Activated CD4-positive, alpha-beta T cell treated with anti-CD3 and anti-CD28 coated beads, Interleukin-2, amount 10 ng/mL, durations not matched to agents 24 days and 14 days (primary cell): ENCODE measurements at places on chromosomes 11 and 22. TPM values are rescaled to one million over a fixed set of nuclear protein-coding genes. Genes with fewer than 3 reads are reported as not detected.
A peak's percentile ranks its signal among the peaks of the same experiment; 100 is the strongest.

- DNase-seq = no peak
Observed at GRCh38 chr11:62491571-62492329, 54.9 kb downstream of the AHNAK start.

DNA sequence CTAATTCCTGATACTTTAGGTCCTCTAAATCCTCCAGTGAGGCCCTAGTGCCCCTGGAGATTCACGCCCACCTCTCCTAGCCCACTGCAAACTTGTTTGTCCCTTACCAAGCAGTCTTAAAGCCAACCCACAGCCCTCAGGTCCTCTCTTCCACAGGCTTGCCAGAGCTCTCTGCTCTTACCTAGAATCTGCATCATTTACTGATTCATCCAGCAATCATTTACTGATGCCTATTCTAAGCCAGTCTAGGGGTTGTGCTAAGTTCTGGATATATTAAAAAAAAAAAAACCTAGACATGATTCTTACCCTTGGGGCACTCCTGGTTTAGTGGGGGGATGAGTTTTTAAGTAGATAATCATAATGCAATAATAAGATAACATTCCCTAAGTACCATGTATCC lies 43.0 kb upstream of the PLET1 start:
- DNase-seq = peak; percentile 31

DNA sequence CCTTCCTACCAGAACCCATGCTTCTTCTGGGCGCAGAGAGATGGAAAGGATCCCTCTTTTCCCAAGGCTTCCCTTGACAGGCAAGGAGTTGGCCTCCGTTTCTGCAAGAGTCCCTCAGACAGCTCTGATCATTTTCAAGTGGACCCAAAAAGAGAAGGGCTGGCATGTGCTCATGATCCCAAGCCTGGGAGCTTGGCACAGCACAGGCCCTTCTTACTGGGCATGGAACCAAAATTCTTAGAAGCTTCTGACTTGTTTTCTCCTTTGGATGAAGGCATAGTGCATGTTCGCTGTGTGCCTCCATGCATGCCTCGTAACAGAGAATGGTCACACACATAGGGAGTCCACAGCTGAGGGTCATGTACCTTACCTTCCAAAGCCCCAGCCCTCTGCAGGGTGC lies 449.6 kb downstream of the MIAT start:
- DNase-seq = no peak

DNA sequence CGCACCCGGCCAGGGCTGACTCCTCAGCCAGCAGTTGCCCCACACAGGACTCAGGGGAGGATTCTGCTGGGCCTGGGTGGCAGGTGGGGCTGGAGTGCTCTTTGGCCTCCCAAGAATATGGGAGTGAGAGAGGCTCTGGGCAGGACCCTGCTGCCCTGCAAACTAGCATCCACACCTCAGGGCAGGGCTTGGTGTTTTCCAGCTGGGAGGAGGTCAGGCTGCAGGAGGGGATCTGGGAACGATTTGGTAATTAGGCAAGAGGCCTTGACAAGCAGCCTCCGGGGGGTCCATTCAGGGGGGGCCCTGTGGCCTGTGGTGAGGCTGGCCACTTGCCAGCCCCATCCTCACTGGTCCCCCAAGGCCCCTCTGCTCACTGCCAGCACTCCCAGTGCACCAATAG lies 35.8 kb downstream of the WNT11 start:
- DNase-seq = no peak

DNA sequence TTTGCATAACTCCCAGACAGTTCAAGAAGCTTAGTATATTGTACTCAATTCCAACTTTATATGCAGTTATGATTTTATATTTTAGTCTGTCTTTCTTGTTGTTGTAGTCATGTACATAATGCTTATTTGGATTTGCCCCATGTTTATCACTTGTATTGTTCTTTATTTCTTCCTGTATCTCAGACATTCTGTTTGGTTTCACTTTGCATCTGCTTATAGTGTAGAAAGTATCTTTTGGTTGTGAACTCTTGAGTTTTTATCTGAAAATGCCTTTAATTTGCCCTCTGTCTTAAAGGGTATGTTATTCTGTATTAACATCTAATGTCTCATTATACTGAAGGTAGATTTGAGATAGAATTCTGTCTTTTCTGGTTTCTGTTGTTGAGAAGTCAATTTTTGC lies 275.4 kb downstream of the DYNC2H1 start:
- DNase-seq = no peak

GRCh38 chr11:45885921-45886721 lies 670 bp downstream of the MAPK8IP1 start:
- no peak for DNase-seq

DNA sequence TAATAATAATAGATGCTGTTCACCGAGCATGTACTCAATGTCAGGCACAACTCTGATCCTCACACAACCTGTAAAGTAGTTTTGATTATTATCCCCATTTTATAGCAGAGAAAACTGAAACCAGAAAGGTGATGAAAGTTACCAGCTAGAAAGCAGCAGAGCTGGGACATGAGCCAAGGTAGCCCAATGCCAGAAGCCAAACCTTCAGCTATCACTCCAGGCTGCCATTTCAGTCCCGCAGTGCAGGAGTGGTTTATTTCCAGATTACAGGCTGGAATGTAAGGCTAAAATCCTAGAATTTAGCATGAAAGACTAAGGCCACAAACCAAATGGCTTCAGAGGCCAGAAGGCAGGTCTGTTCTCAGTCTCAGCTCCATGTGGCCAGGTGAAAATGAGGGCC lies 108.8 kb downstream of the TENM4 start:
- DNase-seq = no peak

DNA sequence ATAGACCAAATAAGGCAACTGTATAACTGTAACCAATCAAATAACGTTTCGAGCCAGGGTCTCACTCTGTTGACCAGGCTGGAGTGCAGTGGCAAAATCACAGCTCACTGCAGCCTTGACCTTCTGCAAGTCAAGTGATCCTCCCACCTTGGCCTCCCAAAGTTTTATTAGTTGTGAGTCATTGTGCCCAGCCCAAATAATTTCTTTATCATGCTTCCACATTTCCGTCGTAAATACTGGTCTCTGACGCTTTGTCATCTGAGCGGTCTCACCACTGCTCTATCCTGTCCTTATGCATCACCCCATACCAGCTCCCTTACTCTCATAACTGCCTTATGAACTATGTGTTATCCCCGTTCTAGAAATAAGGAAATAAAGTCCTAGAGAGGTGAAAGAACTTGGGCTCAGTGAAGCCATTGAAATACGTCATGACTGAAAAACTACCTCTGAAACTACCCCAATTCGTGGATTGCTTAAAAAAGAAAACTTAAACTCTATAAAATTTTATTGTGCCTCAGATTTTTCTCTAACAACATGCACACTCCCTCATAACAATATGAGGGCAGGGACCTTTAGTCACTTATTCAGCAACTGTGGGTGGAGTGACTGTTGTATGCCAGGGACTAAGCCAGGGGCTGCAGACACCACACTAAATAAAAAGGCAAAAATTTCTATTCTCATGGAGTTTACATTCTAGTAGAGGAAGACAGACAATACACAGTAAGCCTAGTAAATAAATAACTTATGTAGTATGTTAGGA lies 15.8 kb upstream of the RTN4RL2 start:
- DNase-seq = no peak

GRCh38 chr11:115722711-115723110 lies 218.5 kb upstream of the CADM1 start:
- DNase-seq = no peak

DNA sequence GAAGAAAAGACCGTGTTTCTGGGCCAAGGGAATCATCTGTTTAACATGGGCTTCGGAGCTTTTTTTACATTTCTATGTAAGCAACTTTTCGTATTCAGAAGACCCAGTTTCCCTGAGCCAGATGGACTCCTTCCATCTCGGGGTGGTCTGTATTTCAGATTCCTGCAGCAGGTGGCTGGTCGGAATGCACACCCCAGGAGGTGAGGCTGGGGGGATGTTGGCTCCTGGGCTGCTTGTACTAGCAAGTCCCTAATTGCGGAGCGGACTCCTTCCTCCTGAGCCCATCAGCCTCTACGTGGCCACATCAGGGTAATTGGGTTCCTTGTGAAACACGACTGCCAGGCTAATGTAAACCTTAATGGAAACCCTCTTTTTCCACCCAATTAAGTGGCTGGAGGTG lies 58.7 kb downstream of the PARVB start:
- no peak for DNase-seq

GRCh38 chr22:30423301-30423958 lies 2.1 kb upstream of the MTFP1 start:
- DNase-seq = no peak

DNA sequence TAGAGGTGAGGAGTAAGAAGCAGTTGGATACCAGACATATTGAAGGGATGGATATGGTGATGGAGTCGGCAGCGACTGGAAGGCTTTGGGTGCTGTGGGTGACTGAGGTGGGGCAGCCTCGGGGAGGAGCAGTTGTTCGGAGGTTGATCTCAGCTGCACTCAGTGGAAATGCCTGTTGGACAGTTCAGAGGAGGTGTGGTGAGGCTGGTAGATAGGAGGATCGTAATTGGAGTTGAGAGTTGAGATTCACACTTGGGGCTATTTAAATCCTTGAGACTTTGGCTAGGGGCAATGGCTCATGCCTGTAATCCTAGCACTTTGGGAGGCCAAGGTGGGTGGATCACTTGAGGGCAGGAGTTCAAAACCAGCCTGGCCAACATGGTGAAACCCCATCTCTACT lies 6.9 kb downstream of the OTUB1 start:
- no peak for DNase-seq

- DNase-seq = no peak
Observed at GRCh38 chr11:16946477-16947282, 67.5 kb downstream of the PLEKHA7 start.

- DNase-seq = no peak
Observed at GRCh38 chr11:125376117-125376516, 119.9 kb downstream of the FEZ1 start.

DNA sequence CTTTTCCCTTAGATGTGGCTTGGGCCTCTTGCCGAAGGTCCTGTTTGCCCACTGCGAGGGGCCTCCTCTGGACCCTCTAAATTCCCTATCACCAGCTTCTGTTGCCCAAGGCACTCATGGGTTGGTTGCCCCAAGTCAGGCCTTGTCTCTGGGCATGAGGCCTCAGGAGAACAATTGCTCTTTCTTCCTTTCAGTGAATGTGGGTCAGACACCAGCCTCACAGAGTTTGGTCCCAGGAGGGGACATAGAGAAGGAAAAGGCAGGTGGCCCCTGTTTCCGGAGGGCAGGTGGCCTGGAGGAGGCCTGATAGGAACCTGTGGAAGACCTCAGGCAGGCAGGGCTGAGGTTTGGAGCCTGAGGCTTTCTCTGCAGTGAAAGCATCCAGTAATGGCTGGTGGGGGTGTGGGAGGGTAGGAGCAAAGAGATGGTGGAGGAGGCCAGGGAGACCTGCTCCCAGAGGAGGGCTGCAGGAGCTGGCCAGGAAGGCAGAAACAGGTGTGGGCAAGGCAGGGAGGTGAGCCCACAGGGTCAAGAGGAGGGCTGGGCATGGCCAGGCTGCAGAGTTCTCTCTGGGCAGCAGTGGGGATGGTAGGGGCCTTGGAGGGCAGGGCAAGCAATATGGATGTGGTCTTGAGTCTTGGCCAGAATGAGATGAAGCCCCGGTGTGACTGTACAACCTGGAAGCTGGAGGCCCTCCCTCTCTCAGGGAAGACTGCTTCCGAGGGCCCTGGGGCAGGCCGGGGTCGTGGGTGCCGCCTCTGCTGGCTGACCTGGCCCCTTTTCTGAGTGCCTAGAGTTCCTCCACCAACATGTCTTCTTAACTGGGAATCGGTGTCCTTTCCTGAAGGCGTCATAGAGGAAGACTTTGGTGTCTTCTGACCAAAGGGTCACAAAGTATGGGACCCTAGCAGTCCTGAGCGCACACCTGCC lies 28.0 kb upstream of the LMO1 start:
- DNase-seq = no peak

GRCh38 chr11:111581341-111581740 lies 20.9 kb upstream of the SIK2 start:
- DNase-seq = no peak

DNA sequence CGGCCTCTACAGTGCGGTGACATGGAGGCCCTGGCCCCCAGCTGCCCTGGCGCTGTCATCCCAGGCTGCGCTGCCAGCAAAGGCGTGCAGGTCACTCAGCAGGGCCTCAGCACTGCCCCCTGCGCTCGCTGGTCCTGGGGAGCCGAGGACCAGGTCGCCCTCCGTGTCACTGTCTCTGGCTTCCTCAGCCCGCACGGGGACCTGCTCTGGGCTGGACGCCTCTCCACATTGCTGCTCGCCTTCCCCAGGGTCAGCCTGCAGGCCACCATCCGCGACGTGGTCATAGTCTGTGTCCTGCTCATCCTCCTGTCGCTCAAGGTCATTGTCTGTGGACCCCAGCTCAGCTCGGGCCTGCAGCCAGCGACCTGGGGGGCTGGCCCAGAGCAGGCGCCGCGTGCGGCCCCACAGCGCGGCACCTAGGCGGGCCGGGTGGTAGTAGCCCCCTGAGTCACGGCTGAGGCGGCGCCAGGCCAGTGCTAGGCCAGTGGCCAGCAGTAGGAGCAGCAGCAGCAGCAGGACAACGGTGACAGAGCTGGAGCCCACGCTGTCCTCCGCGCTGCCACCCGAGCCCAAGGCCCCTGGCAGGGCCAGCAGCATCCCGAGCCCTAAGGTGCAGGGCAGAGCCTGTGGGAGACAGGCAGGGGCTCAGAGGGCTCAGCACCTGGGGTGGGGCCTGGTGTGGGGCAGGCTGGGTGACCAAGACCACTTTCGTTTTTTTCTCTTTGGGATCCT lies 1.6 kb downstream of the PTPRCAP start:
- no peak for DNase-seq

DNA sequence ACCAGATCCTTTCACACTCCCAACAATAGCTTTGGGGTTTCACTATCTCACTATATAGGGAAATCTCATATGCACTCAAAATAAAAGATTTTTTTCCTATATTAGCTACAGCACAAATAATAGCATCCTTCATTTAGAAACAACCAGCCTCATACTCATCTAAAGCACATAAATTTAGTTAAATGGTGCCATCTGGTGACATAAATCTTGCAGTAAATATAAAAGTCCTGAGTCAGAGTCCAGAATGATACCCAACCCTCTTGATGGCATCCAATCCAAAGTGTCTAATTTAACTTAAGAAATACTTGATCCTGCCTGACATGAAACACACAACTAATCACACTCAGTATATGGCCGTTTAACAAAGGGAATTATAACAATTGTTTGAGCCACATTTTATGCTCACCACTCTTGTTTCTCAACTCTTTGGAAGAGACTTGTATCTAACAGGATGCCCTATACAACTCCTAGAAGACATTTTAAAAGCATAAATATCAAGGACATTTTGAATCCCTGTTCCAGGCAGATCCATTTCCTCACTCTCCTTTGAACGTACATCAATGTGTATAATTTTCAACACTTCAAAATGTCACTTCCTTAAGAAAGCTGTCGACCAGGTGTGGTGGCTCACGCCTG lies 36.2 kb downstream of the DLG2 start:
- DNase-seq = no peak

DNA sequence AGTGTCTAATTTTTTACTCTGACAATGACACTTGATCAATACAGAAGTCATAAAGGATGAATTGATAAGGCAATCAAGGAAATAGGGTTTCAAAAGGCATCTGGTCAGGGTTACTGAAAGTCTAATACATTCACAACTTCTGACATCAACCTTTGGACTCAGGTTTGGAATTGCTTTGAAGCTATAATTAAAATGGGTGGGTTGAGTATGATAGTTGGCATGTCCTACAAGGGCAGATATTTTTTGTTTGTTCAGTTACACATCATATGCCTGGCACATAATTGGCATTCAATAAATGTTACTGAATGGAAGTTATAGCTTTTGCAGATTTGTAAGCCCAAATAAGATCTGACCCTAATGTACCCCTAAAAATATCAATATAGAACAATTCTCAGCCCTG lies 7.3 kb upstream of the FUT4 start:
- no peak for DNase-seq

GRCh38 chr11:5541427-5541826 lies 6.9 kb downstream of the OR52H1 start:
- DNase-seq = no peak

The TBX1 gene
- total RNA-seq = 0.09 TPM in 1 of 2 replicates, not detected in the other

The TRPT1 gene
- 29.8 and 31.7 TPM in 2 replicates for total RNA-seq
